ENCODE measurements at places on chromosomes 13 and 19. TPM values are rescaled to one million over a fixed set of nuclear protein-coding genes. Genes with fewer than 3 reads are reported as not detected.
A peak's percentile ranks its signal among the peaks of the same experiment; 100 is the strongest.

DNA sequence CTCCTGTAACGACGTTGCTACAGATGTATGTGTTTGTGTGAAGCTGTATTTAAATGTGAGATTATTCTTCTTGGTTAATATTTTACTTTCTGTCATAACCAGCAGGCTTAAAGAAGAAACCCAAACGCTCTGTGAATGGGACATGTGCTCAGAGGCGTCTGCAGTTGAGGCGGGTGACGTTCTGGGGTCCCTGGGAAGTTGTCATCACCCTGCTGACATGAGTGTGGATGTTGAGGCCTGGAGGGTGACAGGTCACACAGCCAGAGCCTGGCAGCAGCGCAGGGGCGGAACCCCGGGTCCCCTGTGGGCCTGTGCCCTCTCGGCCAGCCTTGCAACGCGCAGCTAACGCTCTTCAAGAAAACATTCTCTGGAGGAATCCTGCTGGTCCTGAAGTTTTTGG, 16.6 kb downstream of the RASA3 start:
- no peak for DNase-seq

DNA sequence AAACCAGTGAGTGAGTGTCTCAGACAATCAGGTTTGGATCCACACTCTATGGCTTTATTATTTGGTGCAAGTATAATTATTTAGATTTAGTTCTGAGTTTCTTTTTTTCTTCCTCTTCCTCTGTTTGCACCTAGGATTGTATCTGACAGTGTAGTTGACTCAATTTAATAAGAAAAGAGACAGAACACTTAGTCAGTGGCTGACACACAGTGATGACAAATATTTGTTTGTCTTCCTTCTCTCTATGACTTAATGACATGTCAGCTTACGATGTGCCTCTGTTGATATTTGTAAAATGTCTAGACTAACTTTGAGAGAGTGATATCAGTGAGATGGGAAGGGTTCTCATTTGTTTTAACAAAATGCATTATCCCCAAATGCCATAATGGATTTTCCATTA, 129.5 kb upstream of the SLC10A2 start:
- DNase-seq = no peak

DNA sequence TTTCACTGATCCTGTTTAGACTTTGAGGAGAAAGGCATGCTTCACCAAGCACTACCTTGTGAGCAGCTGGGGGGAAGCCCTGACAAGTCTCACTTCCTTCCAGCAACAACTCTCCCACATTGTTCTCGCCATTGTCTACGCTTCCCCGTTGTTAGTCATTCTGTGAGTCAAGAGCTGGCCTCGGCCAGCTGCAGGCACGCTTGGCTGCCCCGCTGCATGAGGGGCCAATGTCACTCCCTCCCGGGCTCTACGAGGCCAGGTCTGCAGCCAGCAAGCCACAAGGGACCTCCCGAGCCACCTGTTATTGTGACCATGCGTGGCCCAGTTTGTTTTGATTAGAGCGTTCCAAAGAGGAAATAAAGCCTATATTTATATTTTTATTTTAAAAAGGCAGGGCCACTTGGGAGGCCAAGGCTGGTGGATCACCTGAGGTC, 220.9 kb downstream of the FOXO1 start:
- peak; percentile 34 for DNase-seq

- no peak for DNase-seq
These were observed 11.0 kb downstream of the OR1I1 start for GRCh38 chr19:15093001-15093400.

DNA sequence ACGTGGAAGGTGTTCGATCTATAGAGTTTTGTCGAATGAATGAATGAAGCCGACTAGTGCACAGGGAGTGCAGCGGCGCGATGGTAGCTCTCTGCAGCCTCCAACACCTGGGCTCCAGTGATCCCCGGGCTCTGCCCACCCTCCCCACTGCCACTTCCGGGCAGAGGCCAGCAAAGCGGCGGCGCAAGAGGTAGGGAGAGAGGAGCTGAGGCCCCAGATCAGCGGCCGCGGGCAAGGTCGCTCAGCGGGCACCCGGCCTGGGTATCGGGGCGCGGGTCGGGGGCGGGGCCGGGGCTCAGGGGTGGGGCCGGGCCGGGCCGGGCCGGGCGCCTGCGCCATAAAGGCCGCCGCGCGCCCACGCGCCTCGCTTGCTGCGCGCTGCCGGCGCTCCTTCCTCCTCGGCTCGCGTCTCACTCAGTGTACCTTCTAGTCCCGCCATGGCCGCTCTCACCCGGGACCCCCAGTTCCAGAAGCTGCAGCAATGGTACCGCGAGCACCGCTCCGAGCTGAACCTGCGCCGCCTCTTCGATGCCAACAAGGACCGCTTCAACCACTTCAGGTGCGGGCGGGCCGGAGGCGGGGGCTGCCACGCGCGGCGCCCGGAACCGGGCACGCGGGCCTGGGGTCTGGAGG, at the start of gene GPI:
Gene GPI (plus strand): TSS at position 367 of the 633 bp plus-strand sequence. CDS start 71 bp downstream, at position 438.
- DNase-seq = peak; percentile 57

Gene SMIM44
- total RNA-seq = 3.7 TPM

- DNase-seq = no peak
These were observed 4.5 kb downstream of the REXO1 start for GRCh38 chr19:1843646-1844394.

DNA sequence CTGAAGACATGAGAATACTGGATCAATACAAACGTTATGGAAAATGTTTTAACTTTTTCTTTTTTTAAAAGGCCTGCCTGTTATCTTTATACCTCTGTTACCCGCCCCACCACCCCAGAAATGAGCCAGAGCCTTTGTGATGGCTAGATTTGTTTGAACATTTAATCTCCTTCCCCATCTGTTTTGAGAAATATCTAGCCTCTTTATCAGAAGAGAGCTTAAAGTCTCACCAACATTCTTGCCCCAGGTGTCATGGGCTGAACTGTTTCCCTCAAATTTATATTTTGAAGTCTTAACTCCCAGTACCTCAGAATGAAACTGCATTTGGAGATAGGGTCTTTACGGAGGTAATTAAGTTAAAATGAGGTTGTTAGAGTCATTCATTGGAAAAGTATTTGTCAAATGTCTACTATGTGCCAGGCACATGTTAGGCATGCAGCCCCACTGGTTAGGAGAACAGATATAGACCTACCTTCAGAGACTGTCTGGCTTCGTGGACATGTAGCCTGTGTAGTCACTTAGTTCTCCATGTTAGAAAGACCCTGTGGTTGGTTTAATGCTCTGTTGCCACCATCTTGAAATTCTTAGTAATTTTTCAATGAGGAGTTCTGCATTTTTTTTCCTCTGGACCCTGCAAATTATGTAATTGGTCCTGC, 6.3 kb upstream of the RB1 start:
- no peak for DNase-seq

GRCh38 chr19:4732680-4733114, 9.1 kb upstream of the DPP9 start:
- DNase-seq = no peak

Gene TPTE2
- not detected for total RNA-seq

DNA sequence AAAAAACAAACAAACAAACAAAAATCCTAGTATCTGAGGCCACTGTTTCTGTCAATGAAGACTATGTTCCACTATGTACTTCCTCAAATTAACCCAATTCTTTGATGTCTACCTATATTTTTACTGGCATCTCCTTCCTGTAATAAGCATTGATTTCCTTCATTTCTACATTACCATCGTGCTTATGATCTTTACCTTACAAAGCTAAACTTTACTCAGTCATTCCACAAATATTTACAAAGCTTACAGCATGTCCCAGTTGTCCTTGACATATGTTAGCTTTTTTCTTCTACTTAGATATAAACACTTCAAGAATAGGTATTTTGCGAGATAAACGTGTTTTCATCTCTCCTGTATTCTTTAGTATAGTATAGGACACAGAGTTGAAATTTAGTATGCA, 1090.9 kb downstream of the PCDH9 start:
- DNase-seq = no peak

DNA sequence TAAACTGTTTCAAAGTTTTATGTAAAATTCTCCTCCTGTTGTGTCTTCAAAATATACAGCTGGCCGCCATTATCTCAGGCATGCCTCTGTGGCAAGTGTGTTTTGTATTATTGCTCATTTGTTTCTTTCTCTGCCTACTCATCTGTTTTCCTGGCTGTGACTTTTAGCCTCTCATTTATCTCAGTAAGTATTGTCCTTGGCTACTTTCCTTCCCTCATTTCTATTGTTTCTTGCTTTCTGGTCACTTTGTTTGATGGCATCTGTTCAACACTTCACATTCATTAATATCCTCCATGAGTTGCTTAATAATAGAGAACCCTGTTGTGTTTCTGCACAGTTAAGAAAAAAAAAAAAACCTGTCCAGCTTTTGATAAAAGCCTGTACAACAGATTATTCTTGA, 869.4 kb downstream of the PCDH17 start:
- DNase-seq = no peak

Gene SHISA2
- 0.32 TPM for total RNA-seq

Gene ZNF324B
- 7.8 TPM for total RNA-seq

DNA sequence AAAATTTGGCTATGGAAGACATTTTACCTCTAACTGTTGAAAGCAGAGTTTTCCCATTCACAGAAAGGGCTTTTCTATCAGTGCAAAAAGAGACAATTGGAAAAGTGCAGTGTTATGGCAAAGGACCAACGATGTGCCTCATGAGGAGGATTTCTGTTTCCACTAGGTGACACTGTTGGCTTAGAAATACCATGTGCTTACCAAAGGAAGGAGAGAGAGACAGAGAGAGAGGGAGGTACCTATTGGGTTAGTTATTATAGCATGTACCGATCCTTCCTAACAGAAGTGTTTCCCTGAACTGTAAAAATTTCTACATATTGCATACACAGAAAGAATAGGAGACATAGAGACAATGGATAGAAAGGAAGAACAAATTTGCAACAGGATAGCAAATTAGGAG, 23.9 kb upstream of the PSG4 start:
- no peak for DNase-seq

Gene PRKCG
- 0.09 TPM for total RNA-seq

DNA sequence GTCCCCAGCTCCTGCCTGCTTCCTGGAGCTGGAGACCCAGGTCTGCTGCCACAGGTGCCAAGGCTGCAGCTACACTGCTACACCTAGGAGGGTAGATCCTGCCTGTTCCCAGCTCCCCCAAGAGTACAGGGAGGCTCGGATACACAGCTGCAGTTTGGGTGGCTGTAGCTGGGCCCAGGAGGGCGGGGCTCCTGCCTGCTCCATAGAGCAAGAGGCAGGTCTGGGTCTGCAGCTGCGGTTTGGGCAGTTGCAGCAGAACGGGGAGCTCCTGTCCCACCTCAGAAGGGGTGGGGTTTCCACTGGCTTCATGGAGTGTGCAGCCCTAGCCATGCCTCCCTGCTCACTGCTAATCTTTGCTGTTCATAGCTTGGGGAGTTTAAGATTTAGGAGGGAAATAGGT, 199.0 kb downstream of the NUFIP1 start:
- DNase-seq = no peak

Gene ZNF439
- 16.3 TPM for total RNA-seq

GRCh38 chr19:18227781-18228271, 1.6 kb upstream of the PDE4C start:
- no peak for DNase-seq

- DNase-seq = no peak
These were observed 65.0 kb upstream of the TRPC4 start for GRCh38 chr13:37934339-37935191.

Gene ZNF132
- 12.1 TPM for total RNA-seq

DNA sequence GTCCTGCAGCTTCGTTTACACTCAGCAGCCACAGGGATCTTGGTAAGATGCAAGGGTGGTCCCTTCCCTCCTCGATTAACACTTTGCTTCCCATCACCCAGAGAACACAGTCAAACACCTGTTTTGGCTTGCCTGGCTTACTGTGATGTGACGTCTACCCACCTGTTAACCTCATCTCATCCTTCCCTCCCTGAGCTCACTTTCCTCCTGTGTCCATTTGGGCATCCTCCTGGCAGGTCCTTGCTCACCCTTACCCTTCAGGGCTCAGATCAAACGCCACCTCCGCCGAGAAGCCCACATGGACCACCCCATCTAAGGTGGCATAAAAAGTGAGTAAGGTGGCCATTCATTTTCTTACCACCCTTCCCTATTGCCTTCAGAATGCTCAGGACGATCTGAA, 9.2 kb downstream of the FIZ1 start:
- DNase-seq = no peak

- no peak for DNase-seq
These were observed 18.3 kb downstream of the DIS3 start for GRCh38 chr13:72763411-72763810.

Gene KLK6
- total RNA-seq = 1.5 TPM

Gene LHB
- total RNA-seq = not detected

Gene VASP
- total RNA-seq = 137 TPM

GRCh38 chr13:86954341-86954740, 716.8 kb upstream of the SLITRK5 start:
- DNase-seq = no peak
